ENCODE measurements at places on chromosomes 2 and 18. TPM values are rescaled to one million over a fixed set of nuclear protein-coding genes. Genes with fewer than 3 reads are reported as not detected.

DNA sequence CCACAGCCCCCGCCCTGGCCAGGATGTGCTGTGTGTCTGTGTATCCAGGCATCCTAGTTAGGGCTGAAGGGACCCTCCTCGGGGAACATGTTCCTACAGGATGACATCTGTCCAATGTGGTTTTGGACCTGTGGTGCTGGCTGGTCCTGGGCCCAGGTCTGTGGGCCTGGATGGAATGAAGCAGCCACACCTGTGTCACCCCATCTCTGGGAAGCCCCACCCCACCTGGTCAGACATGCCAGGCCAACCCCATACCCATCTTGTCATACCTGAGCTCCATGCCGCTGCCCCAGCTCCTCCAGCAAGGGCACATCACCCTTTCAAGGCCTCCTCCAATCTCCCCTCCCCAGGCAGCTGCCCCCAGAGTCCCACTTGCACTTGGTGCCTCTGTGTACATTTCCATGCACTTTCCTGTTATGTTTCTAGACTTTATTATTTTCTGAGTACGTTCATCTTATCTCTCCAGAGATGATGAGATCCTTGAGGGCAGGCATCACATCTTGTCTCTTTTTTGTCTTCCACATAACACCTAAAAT lies 24.1 kb upstream of the PLB1 start:
- no peak for DNase-seq

- DNase-seq = no peak
These were observed 236.6 kb downstream of the KLHL29 start for GRCh38 chr2:23621616-23622015.

- no peak for DNase-seq
These were observed 1150.0 kb downstream of the RPIA start for GRCh38 chr2:89841476-89841840.

DNA sequence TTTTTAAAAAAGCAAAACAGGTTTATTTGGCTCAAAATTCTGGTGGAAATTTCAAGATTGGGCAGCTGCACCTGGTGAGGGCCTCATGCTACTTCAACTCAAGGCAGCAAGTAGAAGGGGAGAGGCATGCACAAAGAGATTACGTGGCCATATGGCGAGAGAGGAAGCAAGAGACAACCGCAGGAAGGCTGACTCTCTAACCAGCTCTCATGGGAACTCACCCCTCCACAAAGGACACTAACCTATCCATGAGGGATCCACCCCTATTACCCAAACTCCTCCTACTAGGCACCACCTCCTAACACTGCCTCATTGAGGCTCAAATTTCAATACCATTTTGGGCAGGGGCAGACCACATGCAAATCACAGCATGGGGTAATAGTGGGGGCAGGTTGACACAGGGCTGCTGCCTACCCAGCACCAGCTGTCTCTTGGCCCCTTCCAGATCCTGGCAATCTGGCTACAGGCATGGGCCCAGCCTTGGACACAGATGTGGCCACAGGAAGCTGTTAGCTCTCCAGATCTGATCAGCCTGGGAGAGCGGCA lies 2.0 kb upstream of the CAPN10 start:
- DNase-seq = no peak

- DNase-seq = no peak
These were observed 161.3 kb downstream of the SPP2 start for GRCh38 chr2:234211797-234212196.

DNA sequence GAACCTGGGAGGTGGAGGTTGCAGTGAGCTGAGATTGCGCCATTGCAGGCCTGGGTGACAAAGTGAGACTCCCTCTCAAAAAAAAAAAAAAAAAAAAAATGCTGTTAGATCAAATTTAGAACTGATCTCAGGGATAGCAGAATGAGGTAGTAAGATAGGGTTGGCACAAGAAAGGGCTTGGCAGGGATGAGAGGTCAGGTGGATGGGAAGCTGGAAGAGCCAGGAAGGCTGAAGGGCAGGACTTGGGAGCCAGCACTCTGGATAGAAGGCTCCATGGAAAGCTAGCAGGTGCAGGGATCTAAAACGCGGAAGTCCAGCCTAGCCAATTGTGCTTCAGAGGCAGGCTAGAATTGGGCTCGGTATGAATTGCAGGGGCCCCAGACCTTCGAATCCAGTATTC lies 250.9 kb upstream of the SP5 start:
- no peak for DNase-seq

- DNase-seq = no peak
These were observed 151.1 kb upstream of the TWIST2 start for GRCh38 chr2:238696786-238697185.

DNA sequence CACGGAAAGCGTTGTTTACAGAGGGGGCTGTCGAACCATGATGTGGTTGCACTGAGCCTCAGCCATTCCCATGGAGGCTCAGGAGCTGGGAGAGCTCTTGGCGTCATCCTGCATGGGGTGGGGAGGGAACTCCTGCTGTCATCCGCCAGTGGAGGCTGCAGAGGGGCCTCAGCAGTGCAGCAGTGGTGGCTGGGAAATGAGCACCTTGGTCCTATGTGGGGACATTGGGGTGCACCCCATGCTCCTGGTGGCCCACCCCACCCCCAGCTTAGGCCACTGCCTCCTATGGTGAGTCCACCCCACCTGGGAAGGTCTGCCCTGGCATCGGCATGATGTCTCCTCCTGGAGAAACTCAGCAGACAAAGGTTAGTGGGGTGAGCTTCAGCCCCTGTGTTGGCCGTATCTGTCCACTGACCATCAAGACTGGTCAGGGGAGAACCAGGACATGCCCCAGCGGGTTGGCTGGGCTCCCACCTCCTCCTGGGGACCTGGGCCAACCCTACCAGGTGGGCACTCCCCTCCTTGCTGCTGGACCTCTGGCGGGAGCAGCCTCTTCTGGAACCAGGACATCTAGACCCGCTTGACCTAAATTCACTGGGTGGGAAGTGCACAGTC lies 67.8 kb upstream of the HDAC4 start:
- DNase-seq = no peak

DNA sequence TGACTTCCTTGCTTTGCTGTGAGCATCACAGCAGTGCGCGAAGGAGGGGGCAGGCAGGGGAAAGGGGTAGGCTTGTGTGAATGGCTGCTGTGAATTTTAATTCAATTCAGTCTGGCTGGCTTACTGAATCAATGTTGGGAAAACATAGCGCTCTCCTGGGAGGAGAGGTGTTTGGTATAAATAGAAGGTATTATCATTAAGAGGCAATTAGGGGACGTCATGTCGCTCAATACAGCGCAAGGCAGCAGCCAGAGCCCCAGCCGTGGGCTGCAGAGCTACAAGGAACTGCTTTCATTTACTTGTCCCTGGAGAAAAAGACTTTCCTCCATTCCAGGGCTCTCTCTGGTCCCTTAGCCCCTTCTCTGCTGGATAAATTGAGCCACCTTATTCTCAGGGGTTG lies 181.4 kb upstream of the MSH6 start:
- DNase-seq = no peak

IL18R1 gene
- polyA plus RNA-seq = not detected

OTOF gene
- 19.0 TPM for polyA plus RNA-seq

EHD3 gene
- polyA plus RNA-seq = 3.8 TPM

All from muscle of arm (tissue), 14 donors.